Immature natural killer cell (primary cell): ENCODE measurements at places on chromosomes 16 and 17.
A peak's percentile ranks its signal among the peaks of the same experiment; 100 is the strongest.

DNA sequence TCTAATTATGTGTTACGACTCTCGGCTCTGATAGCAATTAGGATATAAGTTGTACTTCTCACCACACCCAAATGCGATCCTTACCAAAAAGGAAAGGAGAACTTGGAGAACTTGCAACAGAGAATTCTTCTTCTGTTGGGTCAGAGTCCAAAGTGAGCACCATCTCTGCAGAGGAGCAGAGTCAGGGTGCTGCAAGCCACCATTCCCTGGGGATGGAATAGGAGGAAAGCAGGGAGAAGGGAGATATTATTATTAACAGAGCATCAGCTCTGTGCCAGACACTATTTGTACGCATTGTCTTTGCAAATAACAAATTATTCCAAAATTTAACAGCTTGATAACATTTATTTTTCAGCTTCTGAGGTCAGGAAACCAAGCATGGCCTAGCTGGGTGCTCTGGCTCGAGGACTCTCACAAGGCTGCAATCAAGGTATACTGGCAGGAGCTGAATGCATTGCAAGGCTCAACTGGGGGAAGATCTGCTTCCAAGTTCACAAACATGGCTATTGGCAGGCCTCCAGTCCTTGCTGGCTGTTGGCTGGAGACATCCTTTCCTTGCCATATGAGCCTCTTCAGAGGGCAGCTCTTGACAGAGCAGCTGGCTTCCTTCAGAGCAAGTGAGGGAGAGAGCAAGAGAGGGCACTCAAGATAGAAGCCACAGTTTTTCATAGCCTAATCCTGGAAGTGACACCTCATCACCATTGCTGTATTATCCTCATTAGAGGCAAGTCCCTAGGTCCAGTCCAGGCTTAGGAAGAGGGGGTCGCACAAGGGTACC, 296.2 kb upstream of the CDH5 start:
- no peak for DNase-seq

GRCh38 chr17:70916469-70916868, 747.1 kb downstream of the KCNJ2 start:
- DNase-seq: no peak

DNA sequence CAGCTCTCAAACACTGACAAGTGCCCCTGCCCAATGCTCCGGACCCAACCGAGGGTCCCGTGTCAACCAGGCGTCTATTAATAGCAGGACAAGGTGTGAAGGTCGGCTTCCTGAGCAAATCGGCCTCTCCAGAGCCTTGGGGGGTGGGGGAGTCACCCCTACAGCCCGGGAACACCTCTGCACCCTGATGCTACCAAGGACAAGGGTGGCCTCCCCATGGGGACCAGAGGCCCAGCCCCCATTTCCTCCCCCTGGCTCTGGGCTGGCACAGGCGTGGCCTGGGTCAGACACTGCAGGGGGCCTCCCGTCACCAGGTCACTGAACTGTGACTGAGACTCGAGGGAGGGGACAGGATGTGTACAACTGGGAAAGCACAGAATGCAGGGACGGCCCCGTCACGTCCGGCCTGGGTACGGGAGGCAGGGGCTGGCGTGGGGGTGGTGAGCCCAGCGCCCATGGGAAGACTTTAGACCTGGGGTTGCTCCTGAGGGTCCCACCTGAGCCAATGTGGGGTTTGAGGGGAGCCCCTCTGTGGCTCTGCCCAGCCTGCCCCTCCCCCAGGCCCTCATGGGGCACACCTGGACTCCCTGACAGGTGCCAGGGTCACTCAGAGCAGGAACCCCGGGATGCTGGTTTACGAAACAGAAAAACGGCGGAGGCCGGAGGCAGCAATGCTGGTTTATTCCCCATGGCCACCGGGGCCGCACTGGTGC, 579 bp upstream of the CYBA start:
- DNase-seq: peak; percentile 86

DNA sequence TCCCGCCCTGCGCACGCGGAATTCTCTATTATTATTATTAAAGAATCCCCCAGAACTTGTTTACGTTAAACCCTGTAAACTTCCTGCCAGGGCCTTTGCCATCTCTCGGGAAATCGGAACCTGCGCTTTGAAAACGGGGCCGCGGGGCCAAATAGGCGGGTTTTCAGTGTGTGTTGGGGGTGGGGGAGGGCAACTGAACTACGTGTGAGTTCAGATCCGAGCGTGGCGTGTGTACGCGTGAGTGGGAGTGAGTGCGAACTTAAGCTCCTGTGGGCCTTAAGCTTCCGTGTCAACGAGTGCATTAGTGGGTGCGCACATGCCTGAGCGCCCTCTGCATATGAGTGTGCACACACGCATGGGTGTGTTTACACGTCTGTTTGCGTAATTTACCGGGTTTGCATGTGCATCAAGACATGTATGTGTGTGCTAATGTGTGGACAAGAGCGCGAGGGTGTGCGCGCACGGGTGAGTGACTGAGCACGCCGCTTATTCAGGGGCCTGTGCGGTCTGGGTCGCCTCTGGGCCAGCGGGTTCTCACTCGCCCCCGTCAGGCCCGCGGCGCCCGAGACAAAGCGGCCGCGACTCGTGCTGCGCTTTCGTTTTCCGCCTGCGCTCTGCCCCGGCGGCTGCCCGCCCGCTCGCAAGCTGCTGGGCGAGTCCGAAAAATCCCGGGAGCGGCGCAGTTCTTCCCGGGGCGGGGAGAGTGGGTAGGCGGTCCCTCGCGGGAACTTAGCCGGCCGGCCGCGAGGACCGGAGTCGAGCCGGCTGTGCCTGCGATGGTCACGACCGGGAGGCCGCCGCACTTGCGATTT, 1.2 kb upstream of the FOXF1 start:
- peak; percentile 7 for DNase-seq

- peak; percentile 15 for DNase-seq
Measured at GRCh38 chr16:20774703-20775362, 11.0 kb downstream of the ACSM3 start.
